Left ventricle myocardium inferior (tissue), 1 donor: ENCODE measurements at places on chromosomes 12 and 14.

GRCh38 chr12:96462571-96463280 is 26.7 kb upstream of the CFAP54 start:
- no peak overlapping the region for H3K4me3 ChIP-seq
- H3K27ac ChIP-seq: no peak overlapping the region
- H3K4me1 ChIP-seq: no peaks in the 10 kb centered on the region
- H3K36me3 ChIP-seq: no peaks in the 10 kb centered on the region
- DNase-seq: no peak

- DNase-seq: no peak
- H3K4me3 ChIP-seq: no peak overlapping the region
- H3K4me1 ChIP-seq: no peaks in the 10 kb centered on the region
- no peaks in the 10 kb centered on the region for H3K27me3 ChIP-seq
- no peaks in the 10 kb centered on the region for H3K36me3 ChIP-seq
Observed at GRCh38 chr12:87085286-87085685, 829.1 kb upstream of the MGAT4C start.

- no peaks in the 10 kb centered on the region for H3K4me1 ChIP-seq
- no peaks in the 10 kb centered on the region for H3K36me3 ChIP-seq
- no peak for DNase-seq
- peaks cover 23% of the 10 kb centered on the region for H3K27me3 ChIP-seq
- H3K4me3 ChIP-seq: no peak overlapping the region
Observed at GRCh38 chr12:114858388-114859146, 174.6 kb upstream of the TBX3 start.

GRCh38 chr12:15214851-15215601 is 6.2 kb downstream of the RERG start:
- peaks cover 36% of the 10 kb centered on the region for H3K27me3 ChIP-seq
- DNase-seq: no peak
- H3K27ac ChIP-seq: peak overlapping the region; percentile 51
- no peaks in the 10 kb centered on the region for H3K36me3 ChIP-seq
- no peak overlapping the region for H3K4me3 ChIP-seq

DNA sequence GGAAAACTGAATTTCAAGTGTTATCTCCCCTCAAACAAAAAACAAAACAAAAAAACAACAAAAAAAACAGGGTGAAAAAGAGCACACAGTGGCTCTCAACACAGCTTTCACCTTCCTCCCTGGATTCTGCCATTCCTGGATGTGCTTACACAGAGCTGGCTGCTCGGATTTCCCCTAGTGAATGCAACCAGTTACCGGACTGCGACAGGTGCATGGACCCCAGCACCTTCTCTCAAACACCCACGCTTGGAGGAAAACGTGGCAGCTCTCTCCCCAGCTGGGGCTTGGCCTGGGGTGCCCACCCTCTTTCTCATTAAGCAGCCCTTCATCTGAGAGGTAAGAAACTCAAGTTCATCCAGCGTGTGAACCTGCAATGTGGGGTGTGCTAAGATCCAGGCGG is 33.5 kb upstream of the DICER1 start:
- peaks cover 5% of the 10 kb centered on the region for H3K36me3 ChIP-seq
- DNase-seq: no peak
- H3K4me3 ChIP-seq: no peak overlapping the region

GRCh38 chr12:124509676-124510300 is 57.6 kb downstream of the NCOR2 start:
- no peaks in the 10 kb centered on the region for H3K36me3 ChIP-seq
- H3K27me3 ChIP-seq: no peaks in the 10 kb centered on the region
- no peak overlapping the region for H3K4me3 ChIP-seq
- peak; percentile 79 for DNase-seq

DNA sequence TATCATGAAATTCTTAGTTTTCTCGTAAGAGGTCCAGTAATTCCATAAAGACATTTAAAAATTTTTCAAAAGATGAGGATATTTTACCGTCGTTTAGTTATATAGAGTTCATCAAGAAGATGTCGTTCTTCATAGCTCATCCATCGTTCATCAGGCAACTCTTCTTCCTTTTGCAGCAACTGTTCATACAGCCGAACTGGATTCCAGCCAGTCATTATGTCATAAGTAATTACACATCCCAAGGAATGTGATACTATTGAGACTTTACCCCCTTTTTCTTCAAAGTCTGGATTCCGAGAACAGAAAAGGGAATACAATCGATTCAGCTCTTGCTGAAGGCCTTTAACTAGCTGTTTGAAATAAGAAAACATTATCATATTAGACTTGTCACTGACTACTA is 90.3 kb downstream of the DDHD1 start:
- no peaks in the 10 kb centered on the region for H3K36me3 ChIP-seq
- no peak overlapping the region for H3K27ac ChIP-seq
- no peaks in the 10 kb centered on the region for H3K27me3 ChIP-seq
- H3K4me1 ChIP-seq: no peaks in the 10 kb centered on the region
- no peak for DNase-seq

DNA sequence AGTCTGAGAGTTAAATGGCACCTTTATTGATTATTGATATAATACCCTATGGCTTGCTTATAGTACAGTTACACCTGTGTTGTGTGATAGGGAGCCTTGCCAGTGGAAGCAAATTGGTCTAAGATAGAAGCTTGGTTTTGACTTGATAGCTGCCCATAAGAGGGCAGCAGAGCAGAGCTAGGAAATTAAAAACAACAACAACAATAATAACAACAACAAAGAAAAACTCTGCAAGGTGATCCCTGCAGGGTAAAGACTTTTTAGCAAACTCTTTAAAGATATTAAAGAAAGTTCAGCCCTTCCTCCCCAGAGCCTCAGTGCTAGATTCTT is 18.0 kb upstream of the RNASE10 start:
- no peaks in the 10 kb centered on the region for H3K36me3 ChIP-seq
- H3K4me3 ChIP-seq: no peak overlapping the region
- no peak for DNase-seq
- no peak overlapping the region for H3K27ac ChIP-seq
- H3K4me1 ChIP-seq: peaks cover 22% of the 10 kb centered on the region
- H3K27me3 ChIP-seq: no peaks in the 10 kb centered on the region

DNA sequence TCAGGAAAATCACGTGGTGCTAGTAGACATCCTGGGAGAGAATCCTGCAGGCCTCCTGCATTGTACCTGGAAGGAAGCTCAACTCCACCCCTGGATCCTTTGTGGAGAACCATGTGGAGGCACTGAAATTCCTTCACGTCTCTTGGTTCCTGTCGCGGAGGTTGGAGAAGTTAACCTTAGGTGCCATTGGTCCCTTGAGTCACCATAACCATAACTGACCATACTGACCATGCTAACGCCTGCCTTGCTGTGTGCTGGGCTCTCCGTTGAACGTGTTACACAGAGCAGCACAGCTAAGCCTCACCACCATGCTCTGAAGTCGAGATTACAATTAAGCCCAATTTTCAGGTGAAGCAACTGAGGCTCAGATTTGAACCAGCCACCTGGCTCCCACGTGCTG is 18.6 kb downstream of the C14orf132 start:
- no peak overlapping the region for H3K27ac ChIP-seq
- no peak for DNase-seq
- no peak overlapping the region for H3K4me3 ChIP-seq

DNA sequence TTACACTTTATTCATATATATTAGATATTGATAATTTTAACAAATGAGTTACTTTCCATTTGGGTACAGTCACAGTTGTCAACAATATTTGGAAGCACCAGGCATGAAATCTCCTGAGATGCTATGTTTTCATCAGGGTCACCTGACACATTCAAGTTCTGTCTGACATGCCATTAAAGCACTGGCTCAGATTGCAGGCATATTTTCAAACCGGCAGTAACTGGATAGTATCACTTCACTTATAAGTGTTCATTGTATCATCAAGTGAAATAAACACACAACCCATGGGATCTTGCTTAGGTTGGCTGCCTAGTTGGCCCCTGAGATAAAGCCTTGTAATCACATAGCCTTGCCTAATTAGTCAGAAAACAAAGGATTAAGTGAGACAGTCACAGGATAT is 4.8 kb downstream of the IFNG start:
- no peaks in the 10 kb centered on the region for H3K27me3 ChIP-seq
- DNase-seq: no peak
- H3K36me3 ChIP-seq: no peaks in the 10 kb centered on the region
- H3K4me1 ChIP-seq: peaks cover 3% of the 10 kb centered on the region

GRCh38 chr14:72000907-72001306 is 68.7 kb downstream of the RGS6 start:
- no peaks in the 10 kb centered on the region for H3K36me3 ChIP-seq
- peaks cover 31% of the 10 kb centered on the region for H3K4me1 ChIP-seq
- H3K4me3 ChIP-seq: peak overlapping the region; percentile 19
- peak; percentile 60 for DNase-seq
- H3K27me3 ChIP-seq: no peaks in the 10 kb centered on the region
